Omental fat pad (tissue), 4 donors: ENCODE measurements at places on chromosomes 6 and 20.

DNA sequence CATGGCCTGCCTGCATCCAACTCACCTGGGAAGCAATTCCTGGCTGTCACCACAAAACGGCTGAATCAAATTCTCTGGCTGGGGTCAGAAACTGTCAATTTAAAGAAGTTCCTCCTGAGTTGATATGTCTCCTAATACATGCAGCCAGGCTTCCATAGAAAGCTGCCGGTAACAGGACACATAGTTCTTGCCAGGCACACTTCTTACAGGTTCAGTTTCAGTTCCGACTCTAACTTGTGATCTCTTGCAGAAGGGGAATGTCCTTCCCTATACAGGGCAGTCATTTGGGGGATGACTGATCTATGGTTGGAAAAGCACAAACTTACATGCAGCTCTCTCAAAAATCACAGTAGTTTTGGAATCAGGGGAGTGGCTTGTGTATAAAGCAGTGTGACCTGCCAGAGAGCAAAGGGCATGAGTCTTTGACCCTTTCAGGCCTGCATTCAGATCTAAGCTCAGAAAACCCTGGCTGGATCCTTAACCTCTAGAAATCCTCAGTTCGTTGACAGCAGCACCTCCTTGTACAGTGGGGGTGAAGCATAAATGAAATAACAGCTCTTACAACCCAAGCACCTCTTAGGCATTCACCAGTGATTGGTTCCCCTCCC lies 195.6 kb downstream of the SCP2D1 start:
- DNase-seq, result no peak

- no peak for DNase-seq
These were observed 19.8 kb downstream of the SDC4 start for GRCh38 chr20:45328451-45328850.

GRCh38 chr6:108903796-108904195 lies 55.6 kb downstream of the ARMC2 start:
- no peak for DNase-seq

DNA sequence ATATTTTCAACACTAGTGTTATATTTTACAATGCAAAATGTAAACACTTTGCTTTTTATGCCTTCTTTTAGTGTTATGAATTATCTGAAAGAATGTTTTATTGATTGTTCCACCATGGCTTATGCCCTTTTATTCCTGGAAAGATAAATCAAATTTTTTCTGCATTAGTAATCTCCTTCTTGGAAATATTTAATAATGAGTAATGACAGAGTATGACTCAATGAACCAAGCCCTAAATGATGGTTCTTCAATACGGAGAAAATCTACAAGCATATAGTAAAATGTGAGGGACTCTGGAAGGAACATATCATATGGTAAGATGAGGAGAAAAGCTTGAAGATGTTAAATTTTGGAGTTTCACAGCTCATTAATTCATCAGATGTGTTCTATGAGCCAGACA lies 929.6 kb downstream of the C6orf118 start:
- no peak for DNase-seq

DNA sequence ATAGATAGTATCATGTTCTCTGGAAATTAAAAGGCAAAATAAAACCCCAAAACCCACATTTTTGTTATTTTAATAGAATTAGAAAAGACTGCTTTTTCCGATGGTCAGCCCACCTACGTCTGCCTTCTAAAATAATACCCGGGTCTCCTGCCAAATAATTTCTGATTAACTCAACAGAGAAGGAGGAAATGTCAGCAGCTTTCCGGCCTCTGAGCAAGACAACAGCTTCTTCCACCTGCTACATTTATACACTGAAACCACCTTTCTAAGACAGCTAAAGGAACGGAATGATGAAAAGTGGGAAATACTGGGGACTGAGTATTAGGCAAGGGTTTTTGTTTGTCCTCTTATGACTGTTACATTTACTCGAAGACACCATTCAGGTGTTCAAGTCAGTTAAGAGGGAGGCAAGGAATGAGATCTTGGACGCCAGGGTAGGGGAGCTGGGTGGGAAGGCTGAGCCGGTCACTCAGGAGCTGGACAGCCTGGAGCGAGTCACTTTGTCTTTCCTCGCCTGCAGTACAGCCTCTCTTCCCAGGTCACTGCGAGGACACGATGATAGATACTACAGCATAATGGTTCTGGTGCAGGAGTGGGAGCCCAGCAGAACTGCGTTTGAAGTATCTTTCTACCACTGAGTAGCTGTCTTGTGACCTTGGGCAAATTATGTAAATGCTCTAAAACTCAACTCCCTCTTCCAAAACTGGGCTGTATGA lies 96.3 kb upstream of the QKI start:
- no peak for DNase-seq

DNA sequence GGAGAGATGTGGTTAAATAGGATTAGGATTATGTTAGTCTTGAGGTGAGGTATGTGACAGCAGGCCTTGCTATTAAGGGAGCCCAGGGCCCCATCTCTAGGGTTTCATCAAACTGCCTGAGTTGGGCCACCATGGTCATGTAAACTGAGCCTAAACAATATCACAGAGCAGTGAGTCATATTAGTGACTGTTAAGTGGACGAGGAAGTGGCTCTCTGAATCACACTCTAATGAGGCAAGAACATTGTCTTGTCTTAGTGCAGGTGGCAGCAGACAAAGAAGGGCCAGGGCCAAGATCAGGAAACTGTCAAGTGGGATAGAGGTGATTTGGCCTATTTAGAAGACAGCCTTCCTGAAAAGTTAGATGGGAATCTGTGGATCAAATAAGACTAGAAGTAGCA lies 23.1 kb downstream of the ENPP3 start:
- no peak for DNase-seq

DNA sequence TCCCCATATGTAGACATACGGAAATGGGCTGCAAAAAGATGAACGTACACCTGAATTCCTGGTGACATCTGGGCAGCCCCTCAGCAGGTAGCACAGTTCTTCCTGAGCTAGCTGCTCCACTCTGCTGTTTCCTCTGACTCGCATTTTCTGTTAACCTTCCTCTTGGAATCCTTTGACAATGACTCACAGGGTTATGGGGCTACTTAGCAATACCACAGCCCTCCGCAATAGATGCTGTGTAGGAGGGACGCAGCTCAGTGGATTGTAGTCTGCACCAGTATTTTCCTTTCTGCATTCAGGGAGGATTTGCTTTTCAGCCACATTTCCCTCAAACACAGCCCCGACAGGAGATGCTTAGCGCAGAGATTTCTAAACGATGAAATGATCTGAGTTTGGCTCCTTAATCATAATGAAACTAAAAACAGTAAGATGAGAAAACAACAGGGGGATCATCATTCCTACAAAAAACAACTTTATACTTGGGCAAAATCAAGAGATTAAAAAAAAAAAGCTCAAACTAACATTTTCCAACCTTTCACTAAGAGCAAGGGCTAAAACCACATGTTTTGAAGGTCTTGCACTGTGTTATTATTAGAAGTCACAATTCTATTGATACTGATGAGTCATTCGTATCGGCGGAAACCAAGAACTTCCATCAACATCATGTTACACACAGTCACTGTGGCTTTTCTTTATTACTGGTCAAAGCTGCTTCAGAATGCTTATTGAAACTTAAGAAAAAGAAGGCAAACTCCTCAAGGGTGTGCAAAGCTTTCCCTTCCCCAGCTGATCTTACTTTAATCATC lies 12.2 kb downstream of the BACH2 start:
- no peak for DNase-seq

DNA sequence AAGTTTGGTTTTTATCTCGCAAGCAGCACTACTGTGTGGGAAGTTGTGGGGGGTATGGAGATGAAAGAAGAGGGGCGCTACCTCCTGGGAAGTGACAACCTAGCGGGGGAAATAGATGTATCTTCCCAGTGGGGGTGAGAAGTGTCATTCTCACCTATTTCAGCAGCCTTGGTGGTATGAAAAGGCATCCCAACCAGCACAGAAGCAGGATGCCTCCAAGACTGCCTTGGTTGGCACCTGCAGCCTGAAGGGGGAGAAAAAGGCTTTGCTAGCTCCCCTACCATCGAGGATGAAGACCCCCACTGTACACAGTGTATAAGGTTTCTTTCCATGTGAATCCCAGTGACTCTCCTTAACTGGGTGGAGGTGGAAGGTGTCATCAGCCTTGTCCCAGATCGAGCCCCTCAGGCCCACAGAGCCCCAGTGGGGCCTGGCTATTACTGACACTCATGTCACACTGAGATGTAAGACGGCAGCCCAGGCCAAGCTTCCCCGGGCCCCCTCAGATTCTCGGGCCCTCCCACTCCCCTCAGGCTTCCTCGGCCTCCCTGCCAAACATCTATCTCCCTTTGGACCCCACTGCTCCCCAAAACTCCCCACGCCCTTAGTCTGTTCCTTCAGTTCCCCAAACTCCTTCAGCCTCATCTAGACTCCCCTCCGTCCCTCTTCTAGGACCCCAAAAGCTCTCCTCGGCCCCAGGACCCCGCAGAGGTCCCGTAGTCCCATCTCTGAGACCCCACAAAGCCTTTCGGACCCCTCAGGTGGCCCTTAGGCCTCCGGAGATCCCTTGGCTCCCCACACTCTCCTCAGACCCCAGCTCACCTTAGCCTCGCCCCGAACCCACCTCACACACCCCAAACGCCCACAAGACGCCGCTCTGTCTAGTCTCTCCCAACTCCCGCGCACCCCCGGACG lies 688 bp downstream of the COMMD7 start:
- no peak for DNase-seq

DNA sequence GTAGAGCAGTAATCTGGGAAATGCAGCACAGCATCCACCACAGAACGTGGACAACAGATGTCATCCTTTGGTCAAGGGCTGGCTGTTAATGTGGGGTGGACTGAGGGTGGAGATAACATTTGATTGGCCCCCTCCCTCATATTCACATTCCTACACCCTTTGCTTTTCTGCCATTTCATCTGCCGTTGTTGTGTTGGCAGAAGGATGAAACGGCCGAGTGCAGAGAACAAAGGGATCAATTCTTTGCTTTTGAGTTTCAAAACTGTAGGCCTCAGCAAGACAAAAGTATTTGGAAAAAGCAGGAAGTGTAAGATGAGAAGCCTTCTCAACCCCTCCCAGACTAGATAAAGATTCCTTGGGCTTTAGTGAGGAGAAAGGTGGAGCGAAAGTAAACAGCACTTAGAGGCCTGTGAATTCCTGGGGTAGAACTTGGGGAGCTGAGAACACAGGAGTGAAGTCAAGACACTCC lies 74.2 kb upstream of the PHIP start:
- DNase-seq, result no peak

GRCh38 chr6:135182071-135183001 lies 1.2 kb downstream of the MYB start:
- DNase-seq, result no peak
